ENCODE measurements at places on chromosomes 2 and 18.

GRCh38 chr2:239086325-239087020 lies 238.6 kb downstream of the TWIST2 start:
- DNase-seq, result no peak

- no peak for DNase-seq
Observed at GRCh38 chr2:84832772-84833461, 48.0 kb downstream of the TRABD2A start.

GRCh38 chr2:196758474-196759377 lies 40.8 kb downstream of the GTF3C3 start:
- peak; percentile 18 for DNase-seq

GRCh38 chr2:218888341-218888740 lies 7.7 kb downstream of the WNT10A start:
- DNase-seq, result no peak

DNA sequence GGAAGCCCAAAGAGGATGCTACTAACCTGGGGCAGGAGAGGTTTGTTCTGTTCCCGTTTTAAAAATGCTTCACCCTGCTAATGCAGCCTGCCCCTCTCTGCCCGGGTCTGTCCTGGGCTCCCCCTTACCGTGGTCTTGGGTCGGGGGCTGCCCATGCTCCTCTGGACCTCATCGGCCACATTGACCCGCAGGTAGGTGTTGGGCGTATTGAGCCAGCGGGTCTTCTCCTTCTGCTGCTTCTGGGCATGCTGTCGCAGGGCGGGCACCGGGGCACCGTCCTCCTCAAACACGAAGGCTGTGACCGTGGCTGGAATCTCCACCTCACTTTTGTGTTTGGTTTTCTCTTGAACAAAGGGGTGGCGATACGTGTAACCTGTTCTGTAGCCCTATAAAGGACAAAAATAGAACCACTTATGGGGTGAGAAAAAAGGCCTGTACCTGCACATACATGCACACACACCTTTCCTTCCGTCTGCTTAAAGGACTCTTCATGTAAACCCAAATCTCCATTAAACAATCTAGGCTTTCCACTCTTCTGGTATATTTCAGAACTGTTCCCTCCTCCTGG lies 89.3 kb downstream of the ADD2 start:
- no peak for DNase-seq

- DNase-seq, result no peak
Observed at GRCh38 chr2:61326423-61326822, 144.5 kb downstream of the USP34 start.

DNA sequence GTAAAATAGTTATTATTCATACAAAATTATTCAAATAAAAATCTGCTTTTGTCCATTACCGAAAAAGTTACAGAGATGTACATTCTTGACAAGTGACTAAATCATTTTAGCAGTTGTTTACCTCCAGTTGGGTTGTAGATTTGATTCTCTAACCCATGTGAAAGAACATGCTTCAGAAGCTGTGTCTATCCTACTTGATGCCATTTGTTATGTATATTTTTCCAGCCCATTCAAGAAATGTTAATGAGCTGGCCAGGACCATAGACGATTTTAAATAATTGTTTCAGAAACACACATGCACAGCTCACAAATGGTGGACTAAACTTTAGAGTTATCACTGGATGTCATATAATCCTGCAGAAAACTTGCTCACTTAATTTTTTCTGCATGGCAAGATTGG lies 391.1 kb upstream of the REG3G start:
- no peak for DNase-seq

GRCh38 chr2:10951558-10952414 lies 40.1 kb downstream of the KCNF1 start:
- no peak for DNase-seq

- no peak for DNase-seq
Observed at GRCh38 chr2:132562245-132562644, 107.8 kb downstream of the LYPD1 start.

- DNase-seq, result no peak
Observed at GRCh38 chr2:143262389-143262788, 133.2 kb downstream of the ARHGAP15 start.

DNA sequence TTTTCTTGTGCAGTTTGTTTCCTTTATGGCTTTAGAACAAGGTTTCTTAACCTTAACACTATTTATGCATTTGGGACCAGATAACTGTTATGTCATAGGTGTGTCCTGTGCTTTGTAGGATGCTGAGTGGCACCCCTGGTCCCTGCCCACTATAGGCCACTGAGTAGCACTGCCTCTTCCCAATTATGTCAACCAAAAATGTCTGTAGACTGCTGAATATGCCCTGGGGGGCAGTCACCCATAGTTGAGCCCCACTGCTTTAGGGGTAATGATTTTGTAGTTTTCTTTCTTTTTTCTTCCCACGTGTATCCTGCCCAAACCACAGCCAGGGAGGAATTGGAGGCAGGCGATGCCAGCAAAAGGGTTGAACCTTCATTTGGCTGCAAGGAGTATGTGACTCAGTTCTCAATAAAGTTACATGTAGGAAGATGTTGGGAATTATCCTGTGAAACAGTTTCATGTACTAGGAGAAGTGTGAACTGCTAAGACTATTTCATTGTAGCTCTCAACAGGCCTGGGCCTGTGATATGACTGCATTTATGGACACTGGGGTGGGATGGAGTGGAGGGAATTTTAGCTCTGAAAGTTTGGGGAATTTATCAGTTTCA lies 65.7 kb downstream of the FMNL2 start:
- DNase-seq, result no peak

DNA sequence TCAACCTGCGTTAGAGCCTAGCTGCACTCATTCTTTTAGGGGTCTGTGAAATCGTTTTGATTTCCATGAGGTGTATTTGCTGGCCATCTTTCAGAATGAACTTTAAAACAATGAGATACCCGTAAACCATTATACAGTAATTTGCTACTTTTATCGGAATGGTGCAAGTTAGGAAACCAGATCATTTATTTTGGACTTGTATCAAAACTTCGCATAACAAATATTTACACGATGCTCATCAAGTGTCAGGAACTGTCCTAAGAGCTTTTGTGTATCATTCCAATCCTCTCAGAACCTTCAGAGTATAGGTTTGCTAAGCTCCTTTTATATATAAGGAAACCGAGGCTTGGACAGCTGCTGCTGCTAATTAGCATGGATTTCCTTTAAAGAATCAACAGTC lies 22.4 kb upstream of the SLC1A4 start:
- DNase-seq, result no peak

GRCh38 chr2:141728886-141729285 lies 401.9 kb downstream of the LRP1B start:
- DNase-seq, result peak; percentile 68

DNA sequence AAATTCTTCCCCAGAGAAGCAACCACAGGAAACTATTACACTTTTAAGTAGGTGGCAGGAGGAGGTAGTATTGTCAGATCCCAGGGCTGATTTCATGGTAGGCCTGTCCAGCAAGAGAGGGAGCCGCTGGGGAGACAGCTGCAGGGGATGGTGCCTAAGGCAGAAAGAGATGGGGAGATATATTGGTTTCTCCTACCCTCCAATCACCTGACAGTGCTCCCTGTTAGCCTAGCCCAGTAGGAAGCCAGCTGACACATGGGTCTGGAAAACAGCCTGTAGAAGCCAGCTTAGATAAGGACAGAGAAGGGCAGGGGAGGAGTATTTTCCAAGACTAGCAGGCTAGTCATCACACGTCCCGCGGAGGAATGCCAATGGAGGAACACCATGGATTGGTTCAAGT lies 8.2 kb upstream of the SPOPL start:
- DNase-seq, result no peak

GRCh38 chr2:43419876-43420275 lies 176.0 kb downstream of the THADA start:
- DNase-seq, result no peak

DNA sequence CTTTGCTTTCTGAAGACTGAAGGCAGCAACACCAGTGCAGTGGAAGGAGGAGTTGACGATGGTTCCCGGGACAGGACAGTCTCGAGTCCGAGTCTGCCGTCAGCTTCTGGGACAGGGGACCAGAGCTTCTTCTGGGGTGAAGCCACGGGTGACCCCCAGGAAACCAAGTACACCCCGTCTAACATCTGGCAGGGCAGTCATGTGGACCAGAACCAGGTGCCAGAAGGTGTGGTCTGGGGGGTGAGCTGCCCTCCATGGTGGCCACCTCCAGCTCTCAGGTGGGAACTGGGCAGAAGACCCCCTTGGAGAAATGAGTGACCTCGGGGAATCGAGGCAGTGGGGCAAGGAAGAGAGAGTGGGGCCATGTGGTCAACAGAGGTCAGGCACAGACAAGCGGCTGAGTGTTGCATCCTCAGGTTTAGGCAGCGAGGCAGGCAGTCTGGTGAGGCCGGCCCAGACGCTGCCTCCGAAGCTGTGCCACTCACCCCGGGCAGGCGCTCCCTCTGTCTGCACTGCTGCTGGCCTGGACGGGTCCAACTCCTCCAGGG lies 204.3 kb downstream of the HDAC4 start:
- no peak for DNase-seq

DNA sequence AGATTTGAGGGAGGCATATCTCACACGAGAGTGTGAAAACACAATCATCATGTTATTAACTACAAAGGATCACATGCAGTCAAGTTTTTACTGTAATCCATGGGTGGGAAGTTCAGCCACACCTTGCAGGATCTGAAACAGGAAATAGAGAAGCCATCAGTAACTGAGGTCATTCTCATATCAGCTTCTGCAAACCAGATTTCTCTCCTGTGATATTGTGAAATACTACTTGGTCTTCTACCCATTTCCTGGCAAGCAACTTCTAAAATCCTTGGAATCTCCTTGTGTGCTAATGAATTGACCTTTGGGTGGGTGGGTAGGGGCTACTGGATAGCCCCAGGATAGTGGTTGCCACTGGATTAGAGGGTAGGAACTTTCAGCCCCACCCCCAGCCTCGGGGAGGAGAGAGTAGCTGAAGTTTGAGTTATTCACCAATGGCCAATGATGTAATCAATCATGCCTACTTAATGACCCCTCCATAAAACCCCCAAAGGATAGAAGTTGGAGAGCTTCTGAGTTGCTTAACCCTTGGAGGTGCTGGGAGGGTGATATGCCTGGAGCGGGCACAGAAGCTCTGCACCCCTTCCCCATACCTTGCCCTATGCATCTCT lies 25.6 kb upstream of the TGIF1 start:
- no peak for DNase-seq

GRCh38 chr18:76323891-76324290 lies 171.2 kb downstream of the ZNF516 start:
- DNase-seq, result no peak

DNA sequence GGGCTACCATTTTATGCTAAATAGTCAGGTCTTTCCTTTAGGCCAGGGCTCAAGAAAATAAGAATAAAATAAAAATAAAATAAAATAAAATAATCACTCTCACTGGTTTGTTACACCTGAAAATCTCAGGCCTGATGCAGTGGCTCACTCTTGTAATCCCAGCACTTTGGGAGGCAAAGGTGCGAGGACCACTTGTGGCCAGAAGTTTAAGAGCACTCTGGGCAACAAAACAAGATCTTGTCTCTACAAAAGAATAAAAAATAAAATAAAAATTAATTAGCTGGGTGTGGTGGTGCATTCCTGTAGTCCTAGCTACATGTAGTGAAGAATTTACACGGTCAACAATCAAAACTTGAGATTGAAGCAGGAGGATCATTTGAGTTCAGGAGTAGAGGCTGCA lies 159.4 kb downstream of the NRXN1 start:
- DNase-seq, result no peak

All from MM.1S (cell line).